Small intestine (tissue), 16 donors: ENCODE measurements at places on chromosomes 7 and 10. TPM values are rescaled to one million over a fixed set of nuclear protein-coding genes. Genes with fewer than 3 reads are reported as not detected.

DNA sequence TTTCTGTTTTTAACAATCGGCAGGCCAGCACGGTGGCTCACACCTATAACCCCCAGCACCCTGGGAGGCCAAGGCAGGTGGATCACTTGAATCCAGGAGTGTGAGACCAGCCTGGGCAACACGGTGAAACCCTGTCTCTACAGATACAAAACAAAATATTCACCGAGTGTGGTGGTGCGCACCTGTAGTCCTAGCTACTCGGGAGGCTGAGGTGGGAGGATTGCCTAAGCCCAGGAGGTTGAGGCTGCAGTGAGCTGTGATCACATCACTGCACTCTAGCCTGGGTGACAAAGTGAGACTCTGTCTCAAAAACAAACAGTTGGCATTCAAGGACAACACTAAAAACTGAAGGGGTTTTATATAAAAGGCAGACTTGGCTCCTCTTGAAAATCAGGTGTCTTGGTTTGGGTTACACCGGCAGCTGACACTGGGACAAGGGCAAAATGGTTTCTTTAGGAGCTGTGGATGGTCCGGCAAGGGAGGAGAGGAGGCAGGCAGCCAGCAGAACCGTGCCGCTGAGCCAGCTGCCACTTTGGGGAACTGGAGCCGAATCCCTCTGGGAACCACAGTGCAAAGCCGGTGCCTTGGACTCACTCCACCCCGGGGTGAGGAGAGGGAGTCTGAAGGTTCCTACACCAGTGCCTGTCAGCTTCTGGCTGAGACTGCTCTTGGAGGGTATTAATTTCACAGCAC, 52.6 kb downstream of the CHST3 start:
- no peaks in the 10 kb centered on the region for H3K36me3 ChIP-seq
- H3K4me1 ChIP-seq, result no peaks in the 10 kb centered on the region
- H3K27me3 ChIP-seq, result no peaks in the 10 kb centered on the region

Gene ADAM22
- not detected for polyA plus RNA-seq

GRCh38 chr7:67821116-67821515, 824.5 kb downstream of the TYW1 start:
- H3K27me3 ChIP-seq, result no peaks in the 10 kb centered on the region
- H3K4me1 ChIP-seq, result no peaks in the 10 kb centered on the region
- no peak overlapping the region for H3K27ac ChIP-seq
- no peak for DNase-seq
- H3K4me3 ChIP-seq, result no peak overlapping the region
- H3K36me3 ChIP-seq, result no peaks in the 10 kb centered on the region

DNA sequence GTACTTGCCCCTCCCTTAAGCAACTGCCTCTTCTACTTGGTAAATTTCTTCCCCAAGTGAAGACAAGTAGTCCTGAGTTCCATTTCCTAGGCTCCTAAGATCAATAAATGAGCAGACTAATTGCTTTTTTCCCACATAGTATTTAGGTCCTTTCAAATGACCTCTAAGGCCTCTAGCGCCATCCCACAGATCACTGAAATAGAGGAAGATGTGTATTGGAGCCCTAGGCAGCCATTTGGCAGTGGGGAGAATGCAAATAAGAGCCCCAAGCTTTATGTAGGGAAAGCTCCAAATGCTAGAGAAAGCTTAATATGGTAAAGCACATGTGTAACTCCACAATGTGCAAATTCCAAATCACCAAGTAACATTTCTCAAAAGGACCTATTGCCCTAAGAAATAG, 316.5 kb upstream of the PHF14 start:
- no peak for DNase-seq
- no peaks in the 10 kb centered on the region for H3K27me3 ChIP-seq
- no peaks in the 10 kb centered on the region for H3K4me1 ChIP-seq
- no peak overlapping the region for H3K27ac ChIP-seq

DNA sequence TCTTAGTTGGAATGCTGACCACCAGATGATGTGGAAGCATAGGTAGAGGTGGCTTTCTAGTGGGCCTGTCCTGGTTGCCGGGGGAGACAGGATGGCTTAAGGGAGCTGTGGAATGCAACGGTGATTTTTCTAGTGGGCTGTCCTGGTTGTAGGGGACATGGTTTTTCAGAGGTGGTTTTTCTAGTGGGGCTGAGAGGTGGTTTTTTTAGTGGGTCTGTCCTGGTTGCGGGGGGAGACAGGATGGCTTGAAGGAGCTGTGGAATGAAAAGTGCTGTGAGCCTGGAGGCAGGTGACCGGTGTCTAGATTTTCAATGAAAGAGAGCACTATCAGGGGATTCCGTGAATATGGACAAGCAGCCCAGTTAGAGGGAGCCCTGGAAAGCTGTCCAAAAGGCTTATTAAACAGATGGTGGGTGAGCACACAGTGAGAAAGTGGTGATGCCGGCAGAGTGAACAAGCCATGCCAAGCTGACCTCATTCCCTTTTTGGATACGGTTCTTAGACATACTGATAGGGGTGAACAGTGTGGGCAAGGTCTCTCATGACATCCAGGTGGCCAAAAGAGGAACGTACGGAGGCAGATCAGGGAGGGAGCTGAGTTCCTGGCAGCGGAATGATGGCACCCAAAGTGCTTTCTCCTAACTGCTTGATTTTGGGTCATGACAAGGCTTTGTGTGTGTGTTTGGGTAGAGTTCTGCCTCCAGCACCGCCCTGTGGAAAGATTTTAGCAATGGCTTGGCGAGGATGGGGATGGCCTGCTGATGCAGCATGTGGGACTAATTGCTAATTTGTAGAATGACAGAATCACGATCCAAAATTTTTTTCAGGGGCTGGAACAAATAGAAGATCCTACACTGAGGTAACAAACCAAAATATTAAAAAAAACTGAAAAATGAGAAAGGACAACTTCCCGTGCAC, 126.6 kb downstream of the TMEM178B start:
- no peak overlapping the region for H3K4me3 ChIP-seq
- DNase-seq, result no peak
- no peaks in the 10 kb centered on the region for H3K36me3 ChIP-seq
- peaks cover 2% of the 10 kb centered on the region for H3K27me3 ChIP-seq
- H3K27ac ChIP-seq, result no peak overlapping the region

Gene SUN3
- not detected for polyA plus RNA-seq

GRCh38 chr10:86711513-86712316, 43.4 kb downstream of the LDB3 start:
- DNase-seq, result peak; percentile 57
- H3K4me3 ChIP-seq, result peak overlapping the region; percentile 68
- peak overlapping the region; percentile 92 for H3K27ac ChIP-seq
- H3K27me3 ChIP-seq, result no peaks in the 10 kb centered on the region

- H3K4me1 ChIP-seq, result no peaks in the 10 kb centered on the region
- DNase-seq, result no peak
- peaks cover 16% of the 10 kb centered on the region for H3K36me3 ChIP-seq
- no peaks in the 10 kb centered on the region for H3K27me3 ChIP-seq
- peak overlapping the region; percentile 79 for H3K4me3 ChIP-seq
- peak overlapping the region; percentile 95 for H3K27ac ChIP-seq
Observed at GRCh38 chr10:3785851-3786271, 852 bp upstream of the KLF6 start.

DNA sequence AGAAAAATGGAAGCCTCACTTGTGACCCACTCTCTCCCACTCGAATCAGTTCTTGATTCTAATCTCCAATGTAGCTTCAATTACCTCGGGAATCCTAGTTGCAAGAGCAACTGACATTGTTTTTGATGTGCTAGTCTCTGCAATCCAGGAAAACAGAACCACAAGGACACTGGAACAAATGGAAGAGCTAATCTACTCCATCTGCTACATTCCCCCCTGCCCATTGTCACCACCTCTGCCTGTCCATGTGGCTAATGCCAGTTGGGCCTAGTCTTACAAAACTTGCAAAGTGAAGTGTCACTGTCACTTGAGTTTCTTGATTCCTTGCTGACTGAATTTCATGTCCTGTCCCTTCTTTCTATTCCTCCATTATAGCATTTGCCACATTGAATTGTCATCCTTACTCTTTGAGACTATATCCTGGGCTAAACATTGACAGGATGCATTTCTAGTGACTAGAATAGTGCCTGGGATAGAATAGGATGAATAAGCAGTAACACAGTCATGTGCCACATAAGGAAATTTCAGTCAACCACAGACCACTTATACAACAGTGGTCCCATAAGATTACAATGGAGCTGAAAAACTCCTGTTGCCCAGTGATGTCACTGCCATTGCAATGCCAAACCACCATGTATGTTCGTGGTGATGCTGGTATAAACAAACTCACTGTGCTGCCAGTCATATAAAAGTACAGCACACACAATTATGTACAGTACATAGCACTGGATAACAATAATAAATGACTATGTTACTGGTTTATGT, 13.5 kb downstream of the GCC1 start:
- H3K4me3 ChIP-seq, result no peak overlapping the region
- DNase-seq, result no peak
- H3K27me3 ChIP-seq, result no peaks in the 10 kb centered on the region
- H3K4me1 ChIP-seq, result no peaks in the 10 kb centered on the region

- H3K36me3 ChIP-seq, result no peaks in the 10 kb centered on the region
- no peaks in the 10 kb centered on the region for H3K4me1 ChIP-seq
- H3K4me3 ChIP-seq, result no peak overlapping the region
- H3K27ac ChIP-seq, result no peak overlapping the region
Observed at GRCh38 chr10:1403508-1404322, 333.6 kb downstream of the ADARB2 start.

GRCh38 chr10:23479798-23480473, 41.1 kb downstream of the OTUD1 start:
- no peaks in the 10 kb centered on the region for H3K36me3 ChIP-seq
- DNase-seq, result no peak
- no peaks in the 10 kb centered on the region for H3K27me3 ChIP-seq
- H3K4me1 ChIP-seq, result no peaks in the 10 kb centered on the region
- H3K4me3 ChIP-seq, result no peak overlapping the region

Gene SFTPA1
- polyA plus RNA-seq, result 9.2 TPM

GRCh38 chr10:125882596-125882995, 1.5 kb upstream of the DHX32 start:
- no peak for DNase-seq
- no peaks in the 10 kb centered on the region for H3K27me3 ChIP-seq
- no peak overlapping the region for H3K27ac ChIP-seq
- H3K4me1 ChIP-seq, result no peaks in the 10 kb centered on the region
- H3K4me3 ChIP-seq, result no peak overlapping the region
- no peaks in the 10 kb centered on the region for H3K36me3 ChIP-seq

DNA sequence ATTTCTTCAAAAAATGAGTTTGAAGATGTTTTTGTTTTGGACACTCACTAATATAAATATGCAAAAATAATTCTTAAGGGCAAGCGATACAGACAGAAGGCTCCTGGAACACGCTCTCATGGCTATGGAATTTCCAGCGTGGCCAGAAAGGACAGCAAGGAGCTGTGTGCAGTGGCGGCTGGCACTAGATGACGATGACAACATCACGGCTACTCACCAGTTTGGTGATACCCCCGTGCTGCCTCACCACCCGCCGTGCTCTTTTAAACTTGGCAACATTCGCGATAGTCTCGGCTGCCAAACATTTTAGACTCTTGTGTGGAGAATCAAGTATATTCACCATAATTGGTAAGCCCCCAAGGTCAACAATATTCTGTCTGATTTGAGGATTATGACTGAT, 54.9 kb downstream of the ODAD2 start:
- no peak overlapping the region for H3K27ac ChIP-seq
- H3K4me3 ChIP-seq, result no peak overlapping the region
- no peaks in the 10 kb centered on the region for H3K36me3 ChIP-seq
- DNase-seq, result no peak
- no peaks in the 10 kb centered on the region for H3K27me3 ChIP-seq

DNA sequence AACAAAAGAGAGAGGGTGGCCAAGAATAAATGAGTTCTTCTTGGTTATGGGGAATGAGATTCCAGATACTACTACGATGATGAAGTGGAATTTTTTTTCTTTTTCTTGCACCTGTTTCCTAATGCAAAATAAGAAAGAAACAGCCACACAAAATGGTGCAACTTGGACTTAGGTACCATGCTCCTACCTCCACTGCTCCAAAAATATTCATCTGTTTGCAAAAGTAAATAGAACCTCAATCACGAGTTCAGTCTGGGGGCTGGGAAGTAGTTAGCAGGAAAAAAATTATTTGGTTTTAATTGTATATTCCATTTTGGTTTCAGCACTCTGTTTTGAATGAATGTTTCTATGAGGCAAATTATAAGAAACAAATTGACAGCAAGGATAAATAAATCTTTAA, 73.5 kb downstream of the SLC25A13 start:
- H3K4me1 ChIP-seq, result no peaks in the 10 kb centered on the region
- DNase-seq, result no peak
- H3K36me3 ChIP-seq, result peaks cover 5% of the 10 kb centered on the region
- H3K27ac ChIP-seq, result no peak overlapping the region

Gene ANKRD26
- polyA plus RNA-seq, result 2.1 TPM

Gene GTF2I
- 165 TPM for polyA plus RNA-seq
